Omental fat pad (tissue), 4 donors: ENCODE measurements at places on chromosomes 2 and 18.

DNA sequence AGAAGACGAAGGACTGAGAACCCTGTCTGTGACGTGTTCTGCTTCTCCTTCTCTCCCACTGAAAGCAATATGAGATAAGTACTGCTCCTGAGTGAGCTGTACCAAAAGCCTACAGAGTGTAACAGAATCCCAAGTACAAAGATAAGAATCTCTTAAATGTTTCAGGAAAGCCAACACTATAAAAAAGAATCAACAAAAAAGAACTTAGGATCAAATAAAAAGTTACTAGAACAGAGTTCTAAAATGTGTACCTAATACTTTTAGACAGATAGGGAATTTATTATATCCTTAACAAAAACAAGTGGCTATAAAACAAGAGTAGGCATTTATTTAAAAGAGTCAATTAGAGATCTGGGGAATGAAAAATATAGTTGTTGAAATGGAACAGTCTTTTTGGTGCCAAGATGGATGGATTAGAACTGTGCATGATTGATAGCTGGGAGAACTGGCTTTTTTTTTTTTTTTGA, 49.0 kb downstream of the NCOA1 start:
- DNase-seq: no peak

GRCh38 chr2:44940732-44941464, 604 bp upstream of the SIX3 start:
- DNase-seq: no peak

- no peak for DNase-seq
Observed at GRCh38 chr18:58098706-58099105, 54.7 kb downstream of the NEDD4L start.

DNA sequence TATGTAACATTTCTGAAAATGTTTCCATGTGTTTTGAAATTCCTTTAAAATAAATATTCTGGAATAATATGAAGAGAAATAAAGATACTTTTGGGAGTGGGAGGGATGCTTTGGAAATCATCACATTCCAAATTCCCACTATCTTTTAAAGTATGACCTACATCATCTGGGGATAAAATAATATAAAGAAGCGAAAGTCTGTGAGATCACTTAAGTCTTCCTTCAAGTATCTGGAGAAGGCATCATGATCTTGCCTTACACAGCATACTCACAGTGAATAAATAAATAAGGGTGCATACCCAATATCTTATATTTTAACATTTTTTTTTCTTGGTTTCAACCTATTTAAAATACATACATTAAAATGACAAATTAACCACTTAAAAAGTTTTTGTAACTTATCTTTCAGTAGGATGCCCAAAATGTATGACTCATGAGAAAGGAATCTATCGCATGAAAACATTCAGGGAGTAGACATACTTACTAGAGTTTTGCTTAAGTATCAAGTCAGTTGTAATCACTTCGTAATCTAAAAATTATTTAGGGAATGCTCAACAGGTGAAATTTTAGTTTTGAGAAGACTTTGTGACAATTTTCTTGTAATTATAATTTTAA, 248.3 kb upstream of the COL3A1 start:
- DNase-seq: no peak

GRCh38 chr2:25014631-25015030, 27.2 kb upstream of the EFR3B start:
- no peak for DNase-seq

DNA sequence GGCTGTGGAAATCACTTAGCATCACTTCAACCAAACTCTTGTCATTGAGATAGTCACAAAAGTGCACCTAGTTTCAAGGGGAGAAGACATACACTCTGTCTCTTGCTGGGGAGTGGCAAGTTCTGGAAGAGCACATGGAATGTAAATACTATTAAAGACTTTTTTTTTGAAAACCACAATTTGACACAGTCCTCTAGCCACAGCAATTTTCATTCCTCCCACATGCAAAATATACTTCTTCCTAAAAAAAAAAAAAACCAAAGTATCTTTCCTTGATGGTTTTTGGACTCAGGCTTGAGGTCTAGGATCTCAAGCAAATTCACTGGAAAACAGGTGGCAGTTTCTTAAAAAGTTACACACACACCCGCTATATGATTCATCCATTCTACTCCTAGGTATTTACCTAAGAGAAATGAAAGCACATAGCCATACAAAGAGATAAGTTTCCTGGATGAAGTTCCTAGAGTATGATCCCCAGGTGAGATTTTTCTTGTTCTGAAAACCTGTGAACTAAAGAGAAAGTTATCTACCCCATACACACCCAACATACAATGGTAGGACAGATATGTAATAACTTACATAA, 295.8 kb downstream of the SP3 start:
- DNase-seq: no peak

- no peak for DNase-seq
Observed at GRCh38 chr18:58097121-58097906, 53.3 kb downstream of the NEDD4L start.

GRCh38 chr2:177548636-177549035, 156.1 kb downstream of the AGPS start:
- no peak for DNase-seq

- DNase-seq: no peak
Observed at GRCh38 chr2:188395903-188396689, 104.4 kb downstream of the GULP1 start.

DNA sequence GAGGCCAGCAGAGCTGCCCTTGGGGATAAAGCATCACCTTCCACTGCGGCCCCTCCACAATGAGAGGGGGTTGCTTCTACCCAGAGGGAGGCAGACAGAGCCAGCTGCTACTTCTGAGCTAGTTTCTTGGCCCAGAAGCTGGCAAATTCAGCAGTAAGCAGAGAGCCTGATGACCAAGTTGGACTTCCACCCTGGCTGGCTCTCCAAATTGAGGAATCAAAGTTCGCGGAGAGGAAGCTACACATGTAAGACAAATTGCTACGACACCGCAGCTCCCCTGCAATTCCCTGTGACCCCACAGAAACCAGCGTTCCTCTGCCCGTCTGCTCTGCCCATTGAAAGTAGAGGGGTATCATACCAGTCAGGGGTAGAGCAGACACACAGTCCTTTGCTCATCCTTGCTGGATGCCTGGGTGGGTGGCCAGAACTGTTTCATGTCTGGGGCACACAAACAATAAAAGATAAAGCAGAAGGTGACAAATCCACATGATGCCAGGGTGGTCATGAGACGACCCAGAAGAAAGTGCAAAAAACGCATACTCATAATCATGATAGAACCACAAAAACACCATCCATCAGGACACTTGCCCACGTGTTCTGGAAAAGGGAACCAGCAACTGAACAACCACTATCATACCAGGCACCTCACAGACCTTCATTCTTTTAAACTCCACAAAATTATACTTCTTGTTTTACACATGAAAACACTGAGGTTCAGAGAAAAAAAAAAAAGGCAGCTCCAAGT, 5.4 kb downstream of the TFCP2L1 start:
- no peak for DNase-seq

DNA sequence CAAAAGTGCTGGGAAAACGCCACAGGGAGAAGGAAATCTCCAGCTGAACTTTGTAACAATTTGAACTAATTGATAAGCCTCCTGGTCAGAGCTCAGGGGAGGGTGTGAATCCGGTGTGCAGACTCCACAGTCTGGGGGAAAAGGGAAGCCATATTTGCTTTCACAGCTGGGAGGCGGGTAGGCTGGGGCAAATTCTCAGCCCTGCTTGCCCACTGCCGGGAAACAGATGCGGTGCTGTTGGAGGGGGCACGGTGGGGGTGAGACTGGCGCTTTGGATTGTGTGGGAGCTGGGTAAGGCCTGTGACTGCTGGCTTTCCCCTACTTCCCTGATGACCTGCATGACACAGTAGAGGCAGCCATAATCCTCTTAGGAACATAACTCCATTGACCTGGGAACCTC, 134.8 kb downstream of the ADCYAP1 start:
- no peak for DNase-seq

GRCh38 chr2:71933467-71934319, 214.0 kb downstream of the CYP26B1 start:
- DNase-seq: no peak

GRCh38 chr2:71277536-71278103, 50.7 kb upstream of the PAIP2B start:
- no peak for DNase-seq

GRCh38 chr2:212489719-212490346, 48.8 kb downstream of the ERBB4 start:
- DNase-seq: no peak

- DNase-seq: no peak
Observed at GRCh38 chr2:73033766-73034381, 37.6 kb downstream of the SFXN5 start.

DNA sequence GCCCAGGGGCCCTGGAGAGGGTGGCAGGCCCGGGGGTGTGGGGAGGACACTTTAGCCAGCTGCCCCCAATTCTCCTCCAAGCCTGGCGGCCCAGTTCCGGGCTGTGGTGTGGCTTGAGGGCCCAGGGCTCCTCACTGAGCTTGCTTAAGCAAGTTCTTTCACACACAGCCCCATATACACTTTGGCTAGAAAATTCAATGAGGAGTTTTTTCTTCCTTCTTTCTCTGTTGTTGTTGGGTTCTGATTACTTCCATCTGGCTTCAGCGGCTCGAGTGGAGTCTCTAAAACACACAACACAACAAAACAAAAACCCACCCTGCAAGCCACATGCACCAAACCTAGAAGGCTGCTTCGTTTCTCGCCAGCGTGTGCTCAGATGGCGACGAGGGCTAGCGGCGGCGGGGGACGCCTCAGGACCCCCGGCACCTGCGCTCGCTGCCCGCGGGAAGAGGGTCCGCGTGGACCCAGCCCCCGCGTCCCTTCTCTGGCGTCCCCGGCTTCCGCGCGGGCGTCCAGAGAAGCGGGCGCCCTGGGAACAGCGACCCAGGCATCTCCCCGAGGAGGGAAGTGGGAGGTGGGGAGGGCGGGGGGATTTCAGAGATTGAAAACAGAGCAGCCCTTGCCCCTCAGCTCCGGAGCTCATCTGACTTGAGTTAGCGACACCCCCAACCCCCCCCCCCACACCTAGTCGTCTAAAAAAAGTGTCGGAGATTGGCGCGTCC, 577 bp upstream of the GLI2 start:
- no peak for DNase-seq

GRCh38 chr18:62526098-62527025, 3.5 kb downstream of the ZCCHC2 start:
- DNase-seq: peak; percentile 46

GRCh38 chr2:128984081-128984480, 665.4 kb upstream of the HS6ST1 start:
- DNase-seq: no peak

- DNase-seq: no peak
Observed at GRCh38 chr2:220930271-220931076, 641.6 kb downstream of the EPHA4 start.

DNA sequence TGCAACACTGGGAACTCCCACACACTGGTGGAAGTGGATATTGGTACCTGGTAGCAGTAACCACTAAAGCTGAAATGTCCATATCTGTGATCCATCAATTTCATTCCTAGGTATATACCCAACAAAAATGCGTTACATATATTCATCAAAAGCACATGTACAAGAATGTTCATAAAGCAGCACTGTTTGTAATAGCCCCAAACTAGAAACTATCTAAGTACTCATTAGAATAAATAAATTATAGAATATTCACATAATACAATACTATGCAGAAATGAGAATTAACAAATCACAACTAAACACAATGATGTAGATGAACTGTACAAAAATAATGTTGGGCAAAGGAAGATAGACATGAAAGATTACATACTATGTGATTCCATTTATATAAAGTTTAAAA, 11.1 kb upstream of the TLK1 start:
- DNase-seq: no peak

GRCh38 chr2:37568565-37568964, 102.9 kb downstream of the CDC42EP3 start:
- no peak for DNase-seq

- DNase-seq: no peak
Observed at GRCh38 chr2:157785200-157785599, 90.9 kb downstream of the ACVR1 start.

- DNase-seq: no peak
Observed at GRCh38 chr2:134099273-134099672, 154.6 kb upstream of the MGAT5 start.

- no peak for DNase-seq
Observed at GRCh38 chr18:70377317-70377799, 88.5 kb downstream of the SOCS6 start.

- DNase-seq: no peak
Observed at GRCh38 chr2:237568121-237568660, 1.8 kb downstream of the PRLH start.

DNA sequence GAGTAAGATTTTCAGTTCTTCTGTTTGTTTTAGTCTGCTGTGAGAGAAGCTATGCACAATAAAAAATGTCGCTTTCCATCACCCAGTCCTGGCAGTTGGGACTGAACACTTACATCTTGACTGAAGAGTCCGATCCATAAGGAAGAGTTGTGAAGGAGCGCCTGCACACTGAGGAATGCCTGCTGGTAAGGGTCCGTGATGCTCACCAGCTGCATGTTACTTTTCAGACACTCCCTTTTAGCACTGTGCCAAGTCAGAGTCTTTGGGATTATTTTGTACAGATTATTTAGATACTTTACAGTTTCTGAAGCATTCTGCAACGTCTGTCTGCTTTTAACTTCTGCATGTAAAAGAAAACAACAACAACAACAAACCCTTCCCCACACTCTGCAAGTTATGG, 42.6 kb upstream of the CD302 start:
- DNase-seq: no peak

- no peak for DNase-seq
Observed at GRCh38 chr2:209917154-209917771, 85.2 kb upstream of the RPE start.

DNA sequence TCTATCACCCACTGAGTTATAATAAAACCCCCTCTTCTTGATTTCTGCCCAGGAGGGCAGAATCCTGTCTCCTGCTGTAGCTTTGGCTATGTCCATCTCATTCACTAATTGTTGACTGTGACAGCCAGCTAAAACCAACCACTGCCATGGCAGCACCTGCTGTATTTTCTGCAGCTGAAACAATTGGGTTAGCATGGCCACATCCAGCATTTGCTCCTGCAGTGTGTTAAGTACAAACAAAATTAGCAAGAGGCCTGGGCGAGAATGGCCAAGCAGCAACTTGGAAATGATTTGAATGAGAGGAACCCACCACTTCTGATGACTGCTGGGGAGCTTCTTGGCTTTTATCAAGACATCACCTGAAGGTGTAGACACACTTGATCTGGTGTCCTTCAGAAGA, 89.4 kb upstream of the LRRTM1 start:
- no peak for DNase-seq

GRCh38 chr2:153519257-153519875, 40.8 kb upstream of the RPRM start:
- peak; percentile 30 for DNase-seq
